ENCODE measurements at places on chromosomes 12 and 14.

GRCh38 chr14:21536418-21537089 lies 10.4 kb upstream of the SALL2 start:
- DNase-seq, result no peak

GRCh38 chr12:56165369-56165768 lies 7.2 kb downstream of the MYL6 start:
- DNase-seq, result no peak

- no peak for DNase-seq
Measured at GRCh38 chr14:54890788-54891187, 11.8 kb downstream of the GCH1 start.

DNA sequence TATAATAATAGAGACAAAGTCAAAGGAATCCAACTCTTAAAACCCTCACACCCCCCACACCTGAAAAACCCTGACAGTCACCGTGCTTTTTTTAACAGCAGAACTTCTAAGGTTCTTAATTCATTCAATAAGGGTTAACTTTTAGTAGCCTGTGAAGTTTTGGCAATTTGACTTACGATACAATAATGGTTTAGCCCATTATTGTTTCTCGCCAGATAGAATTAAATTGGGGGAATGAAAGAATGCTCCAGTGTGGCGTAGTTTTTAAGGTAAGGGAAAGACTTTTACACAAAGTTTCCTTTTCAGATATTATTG lies 604 bp upstream of the MAGOHB start:
- no peak for DNase-seq

DNA sequence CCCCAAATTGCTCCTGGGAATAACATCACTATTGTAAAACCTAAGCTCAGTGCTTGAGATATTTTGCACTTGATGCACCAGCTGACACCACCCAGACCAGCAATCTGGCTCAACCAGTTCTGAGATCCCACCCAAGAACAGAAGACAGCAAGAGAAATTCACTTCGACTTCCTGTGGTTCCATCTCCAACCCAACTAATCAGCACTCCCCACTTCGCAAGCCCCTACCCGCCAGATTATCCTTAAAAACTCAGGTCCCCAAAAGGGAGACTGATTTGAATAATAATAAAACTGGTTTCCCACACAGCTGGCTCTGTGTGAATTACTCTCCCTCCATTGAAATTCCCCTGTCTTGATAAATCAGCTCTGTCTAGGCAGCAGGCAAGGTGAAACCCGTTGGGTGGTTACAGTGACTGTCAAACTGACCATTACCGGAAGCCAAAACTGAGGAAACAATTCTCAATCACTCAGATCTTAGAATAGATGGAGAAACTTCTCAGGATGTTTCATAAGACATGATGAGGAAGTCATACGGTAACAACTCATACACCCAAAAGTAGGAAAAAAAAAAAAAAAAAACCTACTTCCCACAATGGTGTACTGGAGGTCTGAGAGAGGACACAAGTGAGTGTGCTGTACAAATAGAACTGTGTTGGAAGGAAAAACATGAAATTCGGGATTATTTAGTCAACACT lies 92.4 kb downstream of the TMTC1 start:
- no peak for DNase-seq

GRCh38 chr14:95460647-95461478 lies 55.6 kb downstream of the SYNE3 start:
- no peak for DNase-seq

DNA sequence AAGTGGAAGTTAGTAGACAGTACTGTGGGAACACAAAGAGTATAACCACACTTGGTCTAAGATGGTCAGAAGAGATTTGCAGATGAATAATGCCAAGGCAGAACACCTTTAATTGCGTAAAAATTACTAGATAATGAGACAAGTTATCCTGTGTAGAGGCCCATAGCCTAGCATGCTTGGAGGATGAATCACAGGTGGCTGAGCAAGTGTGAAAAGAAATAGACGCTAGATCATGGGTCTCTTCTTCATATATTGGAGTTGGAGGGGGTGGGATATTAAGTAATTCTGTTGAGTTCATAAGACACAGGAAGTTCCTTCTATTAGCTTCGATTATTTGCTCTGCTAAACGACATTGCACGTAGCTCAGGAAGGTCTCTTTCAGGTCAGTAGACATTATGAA lies 454.3 kb upstream of the LMO3 start:
- no peak for DNase-seq

- no peak for DNase-seq
Measured at GRCh38 chr12:131671871-131672270, 39.0 kb upstream of the SFSWAP start.

GRCh38 chr14:83300476-83301064 lies 1766.9 kb upstream of the SEL1L start:
- DNase-seq, result no peak

DNA sequence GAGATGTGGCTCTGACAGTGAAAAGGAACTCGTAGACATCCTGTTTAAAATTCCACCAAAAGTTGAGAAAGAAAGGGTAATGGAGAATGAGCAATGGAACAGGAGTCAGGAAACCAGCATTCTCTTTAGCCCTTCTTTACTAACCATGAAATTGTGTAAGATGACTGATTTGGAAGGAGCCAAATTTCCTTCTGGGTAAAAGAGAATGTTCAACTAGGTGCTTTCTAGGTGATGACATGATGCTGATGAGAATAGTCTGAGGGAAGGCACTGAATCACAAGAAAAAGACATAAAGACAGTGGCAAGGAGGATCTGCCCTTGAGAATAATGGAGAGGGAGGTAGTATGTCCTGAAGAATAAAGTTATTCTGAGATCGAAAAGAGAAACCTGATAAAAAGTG lies 2.2 kb downstream of the TSHR start:
- no peak for DNase-seq

- no peak for DNase-seq
Measured at GRCh38 chr14:81826081-81826480, 292.4 kb upstream of the SEL1L start.

DNA sequence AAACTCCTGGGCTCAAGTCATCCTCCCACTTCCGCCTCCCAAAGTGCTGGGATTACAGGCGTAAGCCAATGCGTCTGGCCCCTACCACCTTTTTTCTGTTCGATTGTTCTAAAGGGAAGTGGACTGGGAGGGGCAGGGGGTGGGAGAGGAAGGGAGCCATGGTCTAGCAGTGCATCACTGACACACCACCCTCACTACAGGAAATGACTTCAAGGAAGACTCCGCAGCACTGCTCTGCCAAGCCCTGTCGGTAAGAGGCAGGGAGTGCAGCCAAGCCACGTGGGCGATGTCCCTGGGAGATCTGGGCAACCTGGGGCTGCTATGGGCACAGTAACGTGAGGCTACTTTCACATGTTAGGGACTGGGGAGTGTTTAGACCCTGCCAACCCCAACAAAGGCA lies 18.0 kb downstream of the LRRC74A start:
- peak; percentile 36 for DNase-seq

- DNase-seq, result no peak
Measured at GRCh38 chr12:89962648-89963047, 254.0 kb upstream of the ATP2B1 start.

DNA sequence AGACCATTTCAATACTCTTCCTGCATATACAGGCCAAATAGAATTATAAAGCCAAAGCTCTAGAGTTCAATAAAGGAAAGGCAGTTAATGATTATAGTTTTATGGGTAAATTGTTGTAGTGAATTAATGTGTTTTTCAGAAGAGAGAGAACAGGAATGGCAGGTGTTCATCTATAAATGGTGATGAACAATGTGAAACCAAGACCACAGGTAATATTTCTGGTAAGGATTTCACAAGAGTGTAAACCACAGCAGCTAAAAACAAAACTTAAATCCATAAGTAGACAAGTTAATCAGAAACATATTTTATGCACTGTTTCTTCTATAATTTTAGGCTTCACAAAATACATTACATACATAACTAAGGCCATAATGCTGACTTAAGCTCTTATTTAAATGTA lies 204.4 kb downstream of the SYT1 start:
- DNase-seq, result no peak

DNA sequence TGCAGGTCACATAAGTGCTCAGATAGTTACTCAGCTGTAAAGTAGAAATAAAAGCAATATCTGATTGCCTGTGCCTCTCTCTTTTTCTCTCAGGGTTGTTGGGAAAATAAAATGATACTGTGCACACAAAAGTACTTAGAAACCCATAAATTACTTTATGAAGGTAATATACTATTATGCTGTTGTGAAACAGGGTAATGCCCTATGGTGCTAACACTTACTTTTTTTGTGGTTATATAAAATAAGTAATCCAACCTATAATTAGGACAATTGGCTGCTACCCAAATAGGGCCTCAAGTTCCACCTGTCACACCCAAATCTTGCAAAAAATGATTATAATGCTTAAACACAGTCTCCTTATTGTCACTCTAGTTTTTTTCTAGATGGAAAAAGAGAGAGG lies 50.6 kb downstream of the DAAM1 start:
- DNase-seq, result no peak

DNA sequence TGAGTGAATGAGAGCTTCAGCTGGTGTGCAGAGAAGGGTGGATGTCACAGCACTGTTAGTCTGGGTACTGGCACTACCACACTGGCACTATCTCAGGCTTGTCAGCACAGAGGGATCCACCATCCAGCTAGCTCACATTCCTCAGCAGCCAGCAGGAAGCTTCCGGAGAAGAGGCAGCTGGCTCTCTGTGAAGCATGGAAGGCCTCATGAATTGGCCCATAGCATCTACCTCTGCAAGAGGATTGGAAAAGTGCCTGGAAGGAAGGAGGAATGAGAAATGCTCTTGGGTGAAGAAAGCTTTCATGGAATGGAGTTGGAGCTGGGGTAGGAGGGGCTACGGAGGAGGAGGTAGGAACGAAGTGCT lies 9.9 kb downstream of the KRT83 start:
- no peak for DNase-seq

DNA sequence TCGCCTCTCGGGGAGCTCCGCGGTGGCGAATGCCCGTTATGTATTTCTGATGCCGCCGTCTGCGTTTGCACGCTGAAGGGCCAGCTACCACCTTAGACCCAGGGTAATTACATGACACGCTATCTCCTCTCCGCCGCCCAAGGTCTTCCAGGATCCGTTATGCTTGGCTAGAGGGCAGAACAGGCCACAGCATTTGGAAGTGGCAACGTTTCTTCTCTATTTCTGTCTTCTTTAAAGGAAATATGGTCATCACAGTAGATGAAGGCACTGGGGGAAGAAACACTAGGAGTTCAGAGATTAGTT lies 861 bp upstream of the MDGA2 start:
- DNase-seq, result no peak

DNA sequence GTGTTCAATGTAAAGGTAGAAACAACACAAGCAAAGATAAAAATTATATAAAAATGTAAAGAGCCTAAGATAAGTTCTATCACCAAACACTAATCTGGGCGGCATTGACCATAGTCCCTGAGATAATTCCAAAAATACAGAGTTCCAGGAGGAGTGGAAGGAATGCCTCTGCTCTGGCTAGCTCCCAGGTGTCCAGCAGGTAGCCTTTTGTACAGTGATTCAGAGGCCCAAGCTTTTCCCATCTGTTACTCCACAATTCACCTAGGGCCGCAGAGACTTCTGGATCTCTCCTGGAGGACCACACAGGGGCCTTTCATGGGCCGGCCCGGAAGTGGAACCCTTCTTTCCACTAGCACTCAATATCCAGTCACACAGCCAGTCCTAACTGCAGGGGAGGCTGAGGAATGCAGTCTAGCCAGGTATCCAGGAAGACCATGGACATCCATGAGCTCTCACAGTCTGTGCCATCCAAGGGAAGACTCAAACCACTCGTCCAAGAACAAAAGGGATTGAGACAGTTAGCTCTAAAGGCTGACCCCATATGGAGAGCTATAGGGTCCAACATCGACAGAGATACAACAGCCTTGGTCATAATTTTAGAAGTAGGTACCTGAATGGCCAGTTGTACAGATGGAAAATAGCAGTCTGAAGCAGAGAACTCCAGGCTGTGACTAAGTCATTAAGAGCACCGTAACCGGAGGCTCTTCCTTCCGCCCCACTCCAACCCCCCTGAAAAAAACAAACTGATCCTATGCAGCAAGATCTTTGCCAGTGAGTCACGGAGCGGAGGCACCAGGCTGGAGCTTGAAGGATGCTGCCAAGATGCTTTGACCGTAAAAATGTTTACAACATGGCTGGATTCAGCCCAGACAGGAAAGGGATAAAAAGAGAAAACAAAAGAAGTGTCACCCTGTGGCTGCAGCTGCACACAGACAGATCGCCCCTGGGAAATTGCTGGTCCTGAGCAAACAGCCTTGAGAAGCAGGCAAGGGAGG lies 204.8 kb downstream of the NUAK1 start:
- DNase-seq, result no peak

DNA sequence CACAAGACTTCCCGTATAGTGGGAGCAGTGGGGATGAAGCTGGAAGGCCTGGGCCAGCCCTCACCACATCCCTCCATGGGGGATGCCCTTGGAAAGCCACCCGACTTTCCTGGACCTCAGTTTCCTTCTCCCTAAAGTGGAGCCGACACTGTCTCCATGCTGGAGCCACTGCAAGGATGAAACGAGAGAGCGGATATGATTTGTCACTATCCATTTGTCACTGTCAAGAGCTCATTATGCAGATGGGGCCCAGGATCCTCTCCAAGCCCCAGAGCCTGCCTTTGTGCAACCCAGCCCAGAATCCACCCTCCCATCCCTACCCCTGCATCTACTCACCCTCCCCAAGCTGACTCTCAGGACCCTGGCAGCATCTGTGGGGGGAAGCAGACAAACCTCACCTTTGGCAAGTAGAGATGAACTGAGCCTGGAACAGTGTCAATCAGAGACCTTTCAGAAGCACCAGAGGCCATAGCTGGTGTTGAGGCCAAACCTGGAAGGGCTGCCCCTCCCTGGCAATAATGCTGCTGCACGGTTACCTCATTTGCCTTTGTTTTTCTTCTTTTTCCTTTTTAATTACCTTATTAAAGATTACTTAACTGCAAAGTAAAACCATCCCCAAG lies 287.7 kb upstream of the RTL1 start:
- no peak for DNase-seq

DNA sequence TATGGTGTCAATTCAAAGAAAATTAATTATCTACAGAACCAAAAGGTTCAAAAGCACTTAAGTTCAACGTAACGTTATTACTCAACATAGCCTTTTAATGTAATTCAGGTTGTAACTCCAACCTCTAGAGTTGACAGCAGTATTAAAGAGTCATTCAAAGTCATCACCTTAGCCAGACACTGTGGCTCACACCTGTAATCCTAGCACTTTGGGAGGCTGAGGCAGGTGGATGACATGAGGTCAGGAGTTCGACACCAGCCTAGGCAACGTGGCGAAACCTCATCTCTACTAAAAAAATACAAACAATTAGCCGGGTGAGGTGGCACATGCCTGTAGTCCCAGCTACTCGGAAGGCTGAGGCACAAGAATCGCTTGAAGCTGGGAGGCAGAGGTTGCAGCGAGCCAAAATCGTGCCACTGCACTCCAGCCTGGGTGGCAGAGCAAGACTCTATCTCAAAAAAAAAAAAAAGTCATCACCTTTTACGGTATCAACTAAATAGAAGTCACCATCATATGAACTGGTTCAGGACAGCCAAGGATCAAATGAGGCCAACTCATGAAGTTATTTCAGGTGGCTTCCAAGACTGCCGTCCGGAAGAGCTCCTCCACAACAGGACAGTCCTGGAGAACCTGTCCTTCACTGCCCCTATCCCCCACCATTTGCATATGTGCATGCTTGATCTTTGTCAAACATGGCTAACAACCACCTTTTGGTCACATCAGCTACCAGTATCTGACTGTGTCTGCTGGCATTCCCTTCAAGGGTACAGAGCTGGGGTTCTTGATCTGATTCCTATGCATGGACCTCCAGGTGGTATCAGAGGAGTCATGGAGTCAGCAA lies 4.2 kb downstream of the PPTC7 start:
- no peak for DNase-seq

- no peak for DNase-seq
Measured at GRCh38 chr14:68939181-68939892, 39.8 kb downstream of the ACTN1 start.

Measured in T follicular helper cell (primary cell).